ENCODE measurements at places on chromosomes 1 and 21. TPM values are rescaled to one million over a fixed set of nuclear protein-coding genes. Genes with fewer than 3 reads are reported as not detected.

Gene RHOC
- 1,037 TPM for total RNA-seq

Gene CLDN8
- total RNA-seq: not detected

Gene AKR7A3
- total RNA-seq: 0.16 TPM

Gene SMCP
- total RNA-seq: not detected

Gene HDAC1
- 184 TPM for total RNA-seq

Gene CDA
- 1.4 TPM for total RNA-seq

Gene MXRA8
- total RNA-seq: 0.38 TPM

Gene TNNT2
- not detected for total RNA-seq

Gene MASP2
- total RNA-seq: not detected

Gene TMPRSS2
- total RNA-seq: not detected

Gene LCE1F
- total RNA-seq: not detected

Gene CAMK2N1
- 5.2 TPM for total RNA-seq

Gene DFFA
- 42.1 TPM for total RNA-seq
